ENCODE measurements at places on chromosomes 3 and 15.

DNA sequence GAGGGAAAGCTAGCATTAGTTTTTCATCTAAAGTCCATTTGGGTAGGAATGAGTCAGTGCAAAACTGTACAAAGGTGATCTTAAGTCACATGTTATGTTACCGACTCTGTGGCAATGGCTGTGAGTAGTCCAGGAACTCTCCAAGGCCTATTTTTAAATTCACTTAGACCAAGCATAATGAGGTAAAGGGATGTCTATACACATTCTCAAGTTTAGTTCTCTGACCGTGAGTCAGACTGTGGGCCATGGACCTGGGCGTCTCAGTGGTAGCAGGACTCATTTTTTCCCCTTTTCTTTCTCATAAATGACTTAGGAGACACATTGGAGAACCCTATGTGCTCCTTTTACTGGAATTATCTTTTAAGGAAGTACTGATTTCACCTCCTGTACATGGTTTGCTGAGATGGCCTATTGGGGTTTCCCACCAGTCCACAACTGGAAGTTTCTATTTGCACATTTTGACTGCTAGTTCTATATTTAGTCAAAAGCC, 488.7 kb upstream of the TPRG1 start:
- DNase-seq, result no peak

- DNase-seq, result peak; percentile 18
These were observed 427.5 kb downstream of the VGLL3 start for GRCh38 chr3:86563400-86563970.

DNA sequence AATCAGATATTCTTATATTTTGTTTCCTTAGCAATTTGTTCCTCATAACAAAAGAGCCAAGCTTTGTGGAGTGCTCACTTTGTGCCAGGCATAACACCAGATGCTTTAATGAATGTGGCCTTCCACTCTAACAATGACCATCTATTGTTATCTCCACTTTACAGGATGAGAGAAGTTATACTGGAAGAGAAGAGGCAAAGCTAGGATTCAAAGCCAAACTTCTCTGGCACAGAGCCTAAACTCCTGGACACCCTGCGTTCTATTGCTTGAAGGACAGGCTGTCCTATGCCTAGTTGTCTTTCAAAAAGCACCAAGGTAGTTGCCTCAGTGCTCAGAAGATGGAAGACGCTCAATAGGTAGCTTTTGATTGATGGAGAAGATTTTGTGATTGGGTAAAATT, 123.2 kb upstream of the FEZF2 start:
- no peak for DNase-seq

DNA sequence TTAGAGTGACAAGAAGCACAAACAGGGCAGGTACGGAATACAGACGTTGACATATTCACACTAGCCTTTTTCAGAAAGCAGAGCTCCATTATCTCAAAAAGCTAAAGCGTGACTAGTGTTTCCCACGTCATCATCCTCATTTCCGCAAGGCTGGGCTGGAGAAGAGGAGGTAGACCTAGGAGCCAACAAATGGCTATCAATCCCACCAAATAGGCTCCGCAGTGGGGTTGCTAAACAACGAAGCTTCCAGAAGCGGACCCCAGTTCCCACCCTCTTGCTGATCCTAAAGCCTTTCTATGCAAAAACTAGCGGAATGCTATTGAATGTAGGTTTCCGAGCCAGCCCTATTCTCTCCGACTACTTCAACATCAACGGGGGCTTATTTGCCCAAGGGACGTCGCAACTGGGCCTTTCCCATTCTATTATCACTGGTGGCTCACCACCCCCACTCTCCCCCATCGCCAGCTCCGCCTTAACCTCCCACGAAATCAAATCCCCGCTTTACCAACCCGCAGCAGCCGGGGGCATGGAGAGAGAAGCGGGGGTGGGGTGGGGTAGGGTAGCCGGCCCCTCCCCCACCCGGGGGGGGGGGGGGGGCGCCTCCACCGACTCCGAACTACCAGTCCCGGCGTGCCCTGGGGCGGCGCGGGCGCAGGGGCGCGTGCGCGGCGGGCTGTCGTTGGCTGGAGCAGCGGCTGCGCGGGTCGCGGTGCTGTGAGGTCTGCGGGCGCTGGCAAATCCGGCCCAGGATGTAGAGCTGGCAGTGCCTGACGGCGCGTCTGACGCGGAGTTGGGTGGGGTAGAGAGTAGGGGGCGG, at the start of gene MORF4L1:
Gene MORF4L1 (plus strand): TSS at position 736 of the 817 bp plus-strand sequence. CDS start 128 bp downstream, outside the sequence.
- peak; percentile 89 for DNase-seq

GRCh38 chr3:44111482-44111881, 130.2 kb upstream of the TOPAZ1 start:
- DNase-seq, result no peak

DNA sequence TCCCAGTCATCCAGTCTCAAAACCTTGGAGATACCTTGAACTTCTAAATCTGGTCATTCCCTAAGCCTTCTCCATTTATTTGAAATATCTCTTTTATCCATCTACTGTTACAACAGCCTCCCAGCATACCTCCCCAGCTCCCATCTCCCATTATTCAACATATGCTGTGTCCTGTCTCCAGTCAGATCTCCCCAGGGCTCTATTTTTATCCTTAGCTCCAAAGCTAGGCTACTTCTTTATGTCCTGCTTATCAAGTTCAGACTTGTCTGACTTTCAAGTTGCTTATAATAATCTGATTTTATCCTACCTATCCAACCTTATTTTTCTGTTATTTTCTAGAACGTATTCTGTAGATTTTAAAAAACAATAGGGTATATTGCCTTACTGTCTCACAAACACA, 44.2 kb downstream of the IQGAP1 start:
- no peak for DNase-seq

DNA sequence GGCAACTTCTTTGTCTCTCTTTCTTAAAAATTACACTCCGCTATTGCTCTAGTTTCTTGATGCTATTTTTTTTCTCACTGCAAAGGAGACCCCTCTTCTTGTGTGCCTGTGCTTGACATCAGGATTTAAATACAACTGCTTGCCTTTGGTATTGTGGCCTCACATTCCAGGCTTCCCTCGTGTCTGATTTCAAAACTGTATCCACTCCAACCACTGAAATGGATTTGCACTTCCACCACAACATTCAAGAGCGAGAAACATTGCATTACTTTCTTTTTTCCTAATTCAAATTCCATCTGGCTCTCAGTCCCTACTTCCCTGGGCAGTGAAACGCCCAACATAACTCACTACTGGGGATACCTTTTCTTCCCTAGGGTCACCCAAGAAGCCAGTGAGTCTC, 50.4 kb upstream of the PXYLP1 start:
- no peak for DNase-seq

DNA sequence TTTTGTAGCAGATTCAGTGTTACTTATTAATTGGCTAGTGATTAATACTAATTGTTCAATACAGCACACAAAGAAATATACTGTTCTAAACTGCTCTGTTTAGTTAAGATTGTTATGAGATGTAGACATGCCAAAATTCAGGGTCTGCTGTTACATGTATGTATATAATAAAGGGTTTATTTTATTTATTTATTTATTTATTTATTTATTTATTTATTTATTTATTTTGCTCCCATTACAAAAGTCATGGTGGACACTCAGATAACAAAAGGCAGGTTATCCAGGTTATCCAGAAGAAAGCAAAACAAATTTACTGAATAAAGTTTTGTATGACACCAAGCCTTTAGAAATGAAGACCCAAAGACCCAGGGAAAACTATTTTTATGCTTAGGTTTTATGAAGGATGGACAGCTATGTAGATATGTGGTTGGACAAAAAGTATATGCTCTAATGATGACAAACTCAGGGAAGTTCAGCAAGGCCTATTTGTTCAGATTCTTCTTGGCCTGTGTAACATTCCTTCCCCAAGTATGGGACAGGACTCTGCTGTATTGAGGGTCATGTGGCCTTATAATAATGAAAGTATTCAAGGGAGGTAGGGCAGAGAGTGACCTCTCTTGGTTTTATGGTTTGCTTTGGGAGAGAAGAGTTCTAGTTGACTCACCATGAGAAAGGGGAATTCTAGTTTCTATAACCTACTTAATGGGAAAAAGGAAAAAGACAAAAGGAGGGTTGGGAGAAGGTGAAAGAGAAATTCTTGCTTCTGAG, 1056.8 kb downstream of the ROBO2 start:
- DNase-seq, result no peak

DNA sequence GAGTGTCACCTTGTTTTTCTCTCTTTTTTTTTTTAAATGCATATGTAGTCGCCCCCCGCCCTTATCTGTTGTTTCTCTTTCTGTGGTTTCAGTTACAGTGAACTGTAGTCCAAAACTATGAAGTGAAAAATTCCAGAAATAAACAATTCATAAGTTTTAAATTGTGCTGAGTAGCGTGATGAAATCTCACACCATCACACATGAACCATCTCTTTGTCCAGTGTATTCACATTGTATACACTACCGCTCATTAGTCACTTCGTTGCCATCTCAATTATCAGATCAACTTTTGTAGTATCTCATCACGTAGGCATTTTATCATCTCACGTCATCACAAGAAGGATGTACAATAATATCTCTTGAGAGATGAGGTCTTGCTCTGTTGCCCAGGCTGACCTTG, 62.5 kb upstream of the MLF1 start:
- no peak for DNase-seq

DNA sequence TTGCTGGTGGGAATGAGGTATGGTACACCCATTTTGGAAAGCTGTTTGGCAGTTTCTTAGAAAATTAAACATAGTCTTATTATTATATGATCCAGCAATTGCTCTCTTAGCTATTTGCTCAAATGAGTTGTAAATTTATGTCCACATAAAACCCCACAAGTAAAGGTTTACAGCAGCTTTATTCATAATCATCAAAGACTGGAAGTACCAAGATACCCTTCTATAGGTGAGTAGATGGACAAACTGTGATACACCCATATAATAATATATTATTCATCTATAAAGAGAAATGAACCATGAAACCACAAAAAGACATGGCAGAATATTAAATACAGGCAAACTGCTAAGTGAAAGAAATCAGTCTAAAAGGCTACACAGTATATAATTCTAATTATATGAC, 344.7 kb upstream of the CDIN1 start:
- no peak for DNase-seq

- DNase-seq, result no peak
These were observed 31.4 kb upstream of the MANF start for GRCh38 chr3:51353691-51354090.

GRCh38 chr15:100373942-100374341, 32.2 kb upstream of the ADAMTS17 start:
- no peak for DNase-seq

DNA sequence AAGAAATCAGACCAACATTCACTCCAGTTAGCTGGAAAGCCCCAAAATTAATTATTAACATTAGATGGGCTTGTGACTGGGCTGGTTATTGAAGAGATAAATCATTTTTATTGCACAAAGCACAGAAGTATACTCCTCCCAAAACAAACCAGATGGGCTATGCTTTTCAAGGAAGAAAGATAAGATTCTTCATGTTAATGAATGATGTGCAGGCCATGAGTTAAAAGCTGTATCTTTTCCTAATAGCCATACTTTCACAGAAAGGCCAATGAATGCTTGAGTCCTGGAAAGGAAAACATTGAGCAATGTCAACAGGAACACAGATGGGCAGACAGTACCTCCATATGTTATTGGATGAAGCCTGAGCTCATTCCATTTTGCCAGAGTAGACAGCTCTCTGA, 55.4 kb downstream of the OCA2 start:
- DNase-seq, result peak; percentile 33

- DNase-seq, result no peak
These were observed 49.1 kb downstream of the NR1D2 start for GRCh38 chr3:23994244-23994569.

GRCh38 chr15:33808720-33809457, 159.4 kb upstream of the CHRM5 start:
- DNase-seq, result no peak

- no peak for DNase-seq
These were observed 29.8 kb downstream of the SPICE1 start for GRCh38 chr3:113485161-113485609.

DNA sequence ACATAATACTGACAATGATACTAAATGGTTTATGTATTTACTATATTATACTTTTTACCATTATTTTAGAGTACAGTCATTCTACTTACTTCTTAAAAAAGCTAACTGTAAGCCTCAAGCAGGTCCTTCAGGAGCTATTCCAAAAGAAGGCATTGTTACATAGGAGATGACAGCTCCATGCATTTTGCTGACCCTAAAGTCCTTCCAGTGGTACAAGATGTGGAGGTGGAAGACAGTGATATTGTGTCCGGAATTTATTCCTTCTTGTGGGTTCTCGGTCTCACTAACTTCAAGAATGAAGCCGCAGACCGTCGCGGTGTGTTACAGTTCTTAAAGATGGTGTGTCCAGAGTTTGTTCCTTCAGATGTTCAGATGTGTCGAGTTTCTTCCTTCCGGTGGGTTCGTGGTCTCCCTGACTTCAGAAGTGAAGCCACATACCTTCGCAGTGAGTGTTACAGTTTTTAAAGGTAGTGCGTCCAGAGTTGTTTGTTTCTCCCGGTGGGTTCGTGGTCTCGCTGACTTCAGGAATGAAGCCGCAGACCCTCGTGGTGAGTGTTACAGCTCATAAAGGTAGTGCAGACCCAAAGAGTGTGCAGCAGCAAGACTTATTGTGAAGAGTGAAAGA, 20.9 kb downstream of the AVEN start:
- DNase-seq, result no peak

DNA sequence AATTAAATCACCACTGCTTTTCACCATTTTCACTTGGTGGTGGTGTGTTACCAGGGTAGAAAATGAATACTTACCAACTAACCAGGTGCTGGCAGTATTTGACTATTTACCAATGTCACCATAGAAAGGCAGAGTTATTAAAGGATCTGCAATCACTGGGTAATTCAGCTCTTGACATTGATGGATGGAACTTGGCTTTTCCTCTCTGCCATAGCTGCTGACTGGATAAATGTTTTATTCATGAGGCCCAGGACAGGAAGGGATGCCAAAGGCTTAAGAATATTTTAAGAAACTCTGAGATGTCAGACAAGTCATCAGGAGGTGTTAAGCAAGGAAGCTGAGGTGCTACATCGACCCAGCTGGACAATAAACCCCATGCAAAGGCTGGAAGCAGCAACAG, 495.5 kb upstream of the CFAP20DC start:
- DNase-seq, result no peak

DNA sequence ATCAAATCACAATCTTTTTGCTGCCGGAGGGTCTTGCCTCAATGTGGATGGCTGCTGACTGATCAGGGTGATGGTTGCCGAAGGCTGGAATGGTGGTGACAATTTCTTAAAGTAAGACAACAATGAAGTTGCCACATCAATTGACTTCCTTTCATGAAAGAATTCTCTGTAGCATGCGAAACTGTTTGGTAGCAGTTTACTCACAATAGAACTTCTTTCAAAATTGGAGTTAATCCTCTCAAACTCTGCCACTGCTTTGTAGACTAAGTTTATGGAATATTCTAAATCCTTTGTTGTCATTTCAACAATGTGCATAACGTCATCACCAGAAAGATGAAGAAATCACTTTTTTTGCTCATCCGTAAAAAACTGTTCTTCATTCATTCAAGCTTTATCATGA, 65.8 kb downstream of the B3GNT5 start:
- DNase-seq, result no peak

DNA sequence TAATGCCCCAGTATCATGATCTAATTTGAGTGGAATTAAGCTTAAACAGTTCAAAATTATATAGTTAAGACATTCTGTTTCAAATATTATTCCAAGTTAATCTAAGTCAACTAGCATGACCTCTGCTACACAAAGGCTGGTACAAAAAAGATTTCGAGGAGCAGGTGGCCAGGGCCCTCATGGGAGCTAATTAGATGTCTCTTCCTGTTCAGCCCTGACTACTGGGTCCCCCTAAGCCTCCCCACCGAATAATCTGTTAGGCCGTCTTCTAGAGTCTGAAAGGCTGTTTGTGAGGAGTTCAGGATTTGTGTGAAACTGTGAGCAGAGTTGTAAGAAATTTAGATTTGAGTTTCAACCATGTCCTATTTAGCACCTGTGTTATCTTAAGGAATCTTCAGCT, 75.4 kb downstream of the PPM1L start:
- DNase-seq, result no peak

GRCh38 chr3:98972155-98972554, 70.7 kb upstream of the DCBLD2 start:
- peak; percentile 20 for DNase-seq
